Activated CD8-positive, alpha-beta T cell treated with anti-CD3 and anti-CD28 coated beads, Interleukin-2, amount 10 ng/mL, durations not matched to agents 7 days and 5 days (primary cell): ENCODE measurements at places on chromosomes 2 and 18.

DNA sequence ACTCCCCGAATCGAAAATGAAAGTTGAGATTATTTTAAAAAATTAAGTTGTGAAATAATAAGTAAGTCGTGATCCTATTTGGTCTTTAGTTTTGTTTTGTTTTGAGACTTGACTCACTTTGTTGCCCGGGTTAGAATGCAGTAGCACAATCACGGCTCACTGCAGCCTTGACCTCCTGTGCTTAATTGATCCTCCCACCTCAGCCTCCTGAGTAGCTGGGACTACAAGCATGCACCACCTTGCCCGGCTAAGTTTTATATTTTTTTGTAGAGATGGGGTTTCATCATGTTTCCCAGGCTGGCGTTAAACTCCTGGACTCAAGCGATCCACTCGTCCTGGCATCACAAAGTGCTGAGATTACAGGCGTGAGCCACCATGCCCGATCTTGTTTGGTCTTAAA, 326.2 kb downstream of the MYCN start:
- no peak for DNase-seq

- no peak for DNase-seq
Measured at GRCh38 chr2:110948027-110948674, 172.6 kb upstream of the BCL2L11 start.

GRCh38 chr2:1486670-1487069, 73.4 kb downstream of the TPO start:
- DNase-seq, result no peak

DNA sequence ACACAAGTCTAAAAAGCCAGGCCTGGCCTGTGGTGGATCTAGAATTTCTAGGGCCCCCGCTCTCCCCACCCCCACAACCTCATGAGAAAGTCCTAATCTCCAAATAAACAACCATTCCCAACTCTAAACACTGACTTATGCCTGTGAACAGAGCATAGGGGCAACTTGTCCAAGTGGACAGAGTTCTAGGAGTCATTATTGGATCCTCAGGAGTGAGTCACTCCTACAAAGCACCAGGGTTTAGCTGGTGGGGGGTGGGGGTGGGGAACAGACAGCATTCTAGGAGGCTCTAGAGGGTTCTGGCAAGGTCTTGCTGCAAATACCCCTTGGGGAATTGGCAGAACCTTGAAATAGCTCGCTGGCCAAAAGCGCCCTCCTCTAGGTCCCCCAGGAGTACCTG, 83.3 kb downstream of the ZCCHC2 start:
- DNase-seq, result no peak

DNA sequence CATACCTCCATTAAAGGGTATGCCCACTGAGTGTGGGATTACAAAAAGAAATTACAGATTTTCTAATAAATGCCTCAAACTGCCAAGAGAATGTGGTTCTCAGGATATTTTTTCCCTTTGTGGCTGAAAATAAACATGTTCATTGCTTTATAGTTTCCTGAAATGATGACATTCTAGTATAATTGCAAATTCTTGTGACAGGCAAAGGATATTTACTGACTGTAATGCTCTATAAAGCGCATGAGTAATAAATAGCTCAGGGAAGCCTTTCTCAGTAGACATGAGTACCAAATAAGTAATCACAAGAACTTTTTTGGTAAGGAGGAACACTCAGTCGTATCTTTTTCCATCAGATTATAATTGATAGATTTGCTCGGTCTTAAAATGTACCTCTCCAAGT, 72.3 kb downstream of the FTCDNL1 start:
- DNase-seq, result no peak

- DNase-seq, result peak; percentile 22
Measured at GRCh38 chr2:58834404-58834803, 593.3 kb upstream of the FANCL start.

- DNase-seq, result no peak
Measured at GRCh38 chr2:238865015-238865719, 17.3 kb downstream of the TWIST2 start.
